ENCODE measurements at places on chromosomes 7 and 10. TPM values are rescaled to one million over a fixed set of nuclear protein-coding genes. Genes with fewer than 3 reads are reported as not detected.

- no peak for DNase-seq
Observed at GRCh38 chr7:150451097-150451793, 815 bp downstream of the GIMAP8 start.

DNA sequence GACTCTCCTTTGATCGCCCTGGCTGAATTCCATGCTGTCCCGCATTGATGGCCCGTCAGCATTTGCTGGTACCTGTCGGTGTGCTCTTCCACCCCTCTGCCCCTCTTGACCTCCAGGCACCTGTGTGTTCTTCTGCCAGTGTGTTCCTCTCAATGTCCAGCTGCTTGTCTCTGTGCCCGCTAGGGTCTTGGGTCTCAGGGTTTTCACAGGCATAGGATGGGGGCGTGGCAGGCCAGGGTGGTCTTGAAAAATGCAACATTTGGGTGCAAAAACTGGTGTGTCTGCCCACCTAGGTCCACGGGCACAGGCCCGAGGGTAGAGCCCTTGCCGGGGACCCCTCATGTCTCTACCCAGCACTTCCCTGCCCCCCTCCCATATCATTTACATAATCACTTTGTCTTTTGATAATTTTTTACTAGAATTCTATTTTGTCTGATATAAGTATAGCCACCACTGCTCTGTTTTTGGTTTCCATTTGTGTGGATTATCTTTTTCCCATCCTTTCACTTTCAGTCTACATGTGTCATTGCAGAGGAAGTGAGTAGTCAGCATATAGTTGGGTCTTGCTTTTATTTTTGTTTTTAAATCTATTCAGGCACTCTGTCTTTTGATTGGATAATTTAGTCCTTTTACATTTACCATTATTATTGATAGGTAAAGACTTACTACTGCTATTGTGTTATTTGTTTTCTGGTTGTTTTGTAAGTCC lies 46.6 kb upstream of the ADRA2A start:
- DNase-seq, result no peak

- no peak for DNase-seq
Observed at GRCh38 chr10:76139431-76139830, 708.0 kb downstream of the LRMDA start.

DNA sequence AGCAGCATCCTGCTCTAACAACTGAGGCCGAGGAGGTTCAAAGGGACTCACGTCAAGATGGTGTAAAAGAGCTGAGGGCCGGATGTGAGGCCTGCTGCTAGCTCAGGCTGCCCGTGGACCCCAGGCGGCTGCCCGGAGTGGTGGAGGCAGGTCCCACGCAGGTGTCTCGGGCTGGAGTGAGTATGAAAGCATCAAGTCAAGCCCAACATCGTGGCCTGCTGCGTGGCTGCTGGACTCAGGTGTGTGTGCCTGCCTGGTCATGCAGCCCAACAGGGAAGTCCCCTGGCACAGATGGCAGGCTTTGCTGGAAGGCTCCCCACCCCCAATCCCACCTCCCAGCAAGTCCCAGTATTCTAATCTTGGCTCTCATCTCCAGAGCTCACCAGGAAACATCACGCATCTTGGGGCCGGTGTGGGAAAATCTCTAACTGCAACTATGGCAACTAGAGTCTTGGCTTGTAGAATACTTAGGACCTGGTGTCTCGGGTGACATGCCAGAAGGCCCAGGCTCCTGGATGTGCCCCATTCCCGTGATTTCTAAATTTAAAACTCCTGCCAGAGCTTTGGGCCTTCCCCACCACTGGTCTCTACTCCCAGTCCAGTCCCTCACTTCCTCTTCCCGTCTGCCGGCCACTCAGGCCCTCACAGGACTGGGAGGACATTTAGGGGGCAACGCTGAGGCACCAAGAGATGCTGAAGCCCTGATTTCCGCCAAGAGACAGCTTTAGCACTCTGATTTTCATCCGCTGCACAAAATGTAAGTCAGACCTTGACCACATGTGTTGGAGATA lies 85.9 kb downstream of the PRKAG2 start:
- no peak for DNase-seq

DNA sequence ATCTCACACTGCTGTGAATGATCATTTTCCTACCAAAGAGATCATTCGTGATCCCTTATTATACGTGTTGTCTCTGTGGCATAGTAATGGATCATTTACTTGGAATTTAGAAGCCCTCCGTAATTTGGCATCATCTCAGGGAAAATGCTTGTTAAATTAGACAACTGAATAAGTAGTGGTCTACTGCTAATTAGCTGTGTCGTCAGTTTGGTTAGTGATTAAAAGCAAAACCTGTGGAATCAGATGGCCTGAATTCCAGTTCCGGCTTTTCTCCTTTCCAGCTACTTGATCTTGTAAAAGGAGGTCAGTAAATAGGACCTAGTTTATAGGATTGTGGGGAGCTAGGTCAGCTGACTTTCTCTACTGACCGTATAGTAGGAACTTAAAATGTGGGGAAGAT lies 65.6 kb downstream of the RBM33 start:
- no peak for DNase-seq

DNA sequence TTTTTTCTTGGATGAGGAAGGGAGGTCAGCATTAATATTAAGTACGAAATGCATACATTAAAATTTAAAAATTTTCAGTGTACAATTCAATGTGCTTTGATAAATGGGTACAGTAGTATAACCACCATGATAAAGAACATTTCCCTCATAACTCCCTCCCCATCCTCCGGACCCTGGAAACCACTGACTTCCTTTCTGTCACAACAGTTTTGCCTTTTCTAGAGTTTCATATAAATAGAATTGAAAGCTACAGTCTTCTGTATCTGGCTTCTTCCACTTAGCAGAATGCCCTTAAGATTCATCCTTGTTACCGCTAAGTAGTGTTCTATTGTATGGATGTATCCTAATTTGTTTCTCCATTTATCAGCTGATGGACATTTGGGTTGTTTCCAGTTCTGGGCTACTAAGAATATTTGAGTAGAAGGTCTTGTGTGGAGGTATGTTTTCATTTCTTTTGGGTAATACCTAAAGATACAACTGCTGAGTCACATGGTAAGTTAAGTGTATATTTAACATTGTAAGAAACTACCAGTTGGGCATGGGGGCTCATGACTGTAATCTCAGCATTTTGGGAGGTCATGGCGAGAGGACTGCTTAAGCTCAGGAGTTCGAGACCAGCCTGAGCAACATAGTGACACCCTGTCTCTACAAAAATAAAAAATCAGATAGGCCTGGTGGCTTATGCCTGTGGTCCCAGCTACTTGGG lies 30.8 kb downstream of the ABI1 start:
- DNase-seq, result no peak

DNA sequence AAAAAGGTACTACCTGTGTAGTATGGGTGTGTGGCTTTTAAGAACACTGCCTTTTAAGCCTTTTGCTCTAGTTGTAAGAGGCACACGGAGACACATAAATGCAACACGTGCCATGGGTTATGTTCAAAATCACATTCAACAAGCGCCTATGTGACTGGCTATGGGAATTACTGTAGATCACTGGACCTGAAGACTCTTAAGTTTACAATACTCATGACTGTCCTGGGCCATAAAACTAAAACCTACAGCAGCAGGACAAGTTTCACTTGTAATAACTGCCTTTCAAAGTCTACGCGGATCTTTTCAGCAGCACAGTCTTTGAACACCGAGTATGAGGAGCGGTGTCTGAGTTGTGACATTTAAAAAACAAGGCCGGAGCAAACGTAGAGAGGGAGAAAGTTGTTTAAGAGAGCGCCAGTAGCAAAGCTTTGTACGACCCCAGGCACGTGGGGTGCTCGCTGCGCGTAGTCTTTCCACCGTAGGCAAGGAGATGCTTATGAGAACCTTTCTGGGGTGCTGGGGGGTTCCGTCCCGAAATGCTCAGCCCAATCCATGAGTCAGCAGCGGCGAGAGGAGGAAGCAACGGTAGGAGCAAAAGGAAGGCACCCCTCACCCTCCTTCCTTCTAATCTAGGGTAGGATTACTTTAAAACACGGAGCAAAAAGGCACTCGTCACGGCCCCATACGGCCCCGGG lies 662 bp downstream of the DNAJC2 start:
- DNase-seq, result no peak

GRCh38 chr10:4770801-4771553 lies 55.0 kb upstream of the AKR1E2 start:
- DNase-seq, result peak; percentile 94

DNA sequence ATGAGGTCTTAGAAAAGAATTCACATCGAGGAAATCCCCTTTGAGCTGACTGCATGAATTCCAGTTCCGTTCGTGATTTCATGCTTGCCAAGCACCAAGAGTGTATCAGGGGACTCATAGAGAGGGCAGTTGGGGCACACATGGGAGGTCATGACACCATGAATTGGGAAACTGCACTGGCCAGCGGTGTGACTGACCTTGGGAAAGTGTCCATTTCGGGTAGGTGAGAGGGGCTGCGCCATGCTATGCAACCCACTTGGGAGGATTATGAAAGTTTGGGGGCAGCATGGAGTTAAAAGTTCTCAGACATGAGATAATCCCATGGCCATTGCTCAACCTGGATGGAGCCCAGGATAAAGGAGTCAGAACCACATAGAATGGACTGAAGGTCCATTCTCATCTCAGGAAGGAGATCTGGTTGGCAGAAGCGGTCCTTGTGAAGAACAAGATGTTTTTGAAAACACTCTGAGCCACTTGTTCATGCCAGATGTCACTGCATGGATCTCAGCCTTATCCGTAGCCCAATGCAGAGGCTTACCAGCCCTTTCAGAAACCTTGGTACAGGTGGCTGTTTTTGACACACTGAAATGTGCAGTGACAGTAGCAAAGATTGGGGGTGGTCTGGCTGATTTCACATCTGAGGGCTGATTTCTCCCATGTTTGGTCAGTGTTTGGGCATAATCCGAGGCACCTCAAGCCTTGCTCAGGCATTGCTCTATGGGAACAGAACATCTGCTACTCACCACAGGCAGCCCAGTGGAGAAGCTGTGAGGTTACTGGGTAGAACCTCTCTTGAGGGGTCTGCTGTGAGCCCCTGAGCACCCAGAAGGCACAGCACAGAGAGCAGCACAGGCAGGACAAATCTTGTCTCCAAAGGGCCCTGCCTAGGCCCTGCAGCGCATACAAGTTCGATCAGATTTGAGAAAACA lies 252.3 kb downstream of the CXCL12 start:
- no peak for DNase-seq

The NEUROG3 gene
- polyA plus RNA-seq, result not detected

Data from BJ (cell line).